ENCODE measurements at places on chromosomes 4 and X. TPM values are rescaled to one million over a fixed set of nuclear protein-coding genes. Genes with fewer than 3 reads are reported as not detected.

GRCh38 chr4:156497486-156497885, 474.1 kb downstream of the PDGFC start:
- no peaks in the 10 kb centered on the region for H3K36me3 ChIP-seq
- H3K4me3 ChIP-seq = no peak overlapping the region
- H3K27me3 ChIP-seq = no peaks in the 10 kb centered on the region
- H3K4me1 ChIP-seq = no peaks in the 10 kb centered on the region
- DNase-seq = no peak

GRCh38 chrX:19555683-19556082, 40.4 kb upstream of the MAP3K15 start:
- H3K36me3 ChIP-seq = peaks cover 8% of the 10 kb centered on the region
- no peak for DNase-seq
- no peak overlapping the region for H3K4me3 ChIP-seq
- H3K27ac ChIP-seq = no peak overlapping the region

DNA sequence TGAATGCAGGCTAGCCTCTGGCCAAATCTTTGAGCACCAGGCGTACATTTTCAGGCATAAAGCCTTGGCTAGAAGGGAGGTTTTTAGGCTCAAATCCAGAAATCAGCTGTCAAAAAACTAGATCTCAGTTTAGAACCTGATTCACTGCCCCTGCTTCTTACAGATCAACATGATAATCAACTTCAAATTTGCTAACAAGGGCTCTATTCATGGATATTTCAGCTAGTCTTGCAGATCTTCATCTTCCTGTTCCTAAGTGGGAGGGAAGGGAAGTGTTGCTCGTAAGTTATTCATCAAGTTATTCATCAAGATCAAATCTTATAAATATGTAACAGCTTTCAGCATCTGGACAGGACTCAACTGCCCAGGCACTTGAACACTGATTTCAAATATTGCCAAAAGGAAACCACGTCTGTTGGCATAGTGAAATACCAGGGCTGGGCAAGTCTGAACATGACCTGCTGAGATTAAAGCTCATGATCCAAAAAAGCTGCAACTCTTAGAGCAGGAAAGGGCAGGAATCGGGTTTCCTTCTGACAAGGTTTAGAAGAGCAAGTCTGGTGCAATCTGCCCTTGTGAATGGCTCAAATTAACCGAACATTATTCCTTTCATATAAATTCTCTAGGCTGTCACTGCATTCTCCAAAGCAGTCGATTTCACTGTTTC, 200.3 kb downstream of the PDGFC start:
- H3K27me3 ChIP-seq = no peaks in the 10 kb centered on the region
- no peaks in the 10 kb centered on the region for H3K36me3 ChIP-seq
- no peak overlapping the region for H3K27ac ChIP-seq
- no peak for DNase-seq
- no peak overlapping the region for H3K4me3 ChIP-seq

DNA sequence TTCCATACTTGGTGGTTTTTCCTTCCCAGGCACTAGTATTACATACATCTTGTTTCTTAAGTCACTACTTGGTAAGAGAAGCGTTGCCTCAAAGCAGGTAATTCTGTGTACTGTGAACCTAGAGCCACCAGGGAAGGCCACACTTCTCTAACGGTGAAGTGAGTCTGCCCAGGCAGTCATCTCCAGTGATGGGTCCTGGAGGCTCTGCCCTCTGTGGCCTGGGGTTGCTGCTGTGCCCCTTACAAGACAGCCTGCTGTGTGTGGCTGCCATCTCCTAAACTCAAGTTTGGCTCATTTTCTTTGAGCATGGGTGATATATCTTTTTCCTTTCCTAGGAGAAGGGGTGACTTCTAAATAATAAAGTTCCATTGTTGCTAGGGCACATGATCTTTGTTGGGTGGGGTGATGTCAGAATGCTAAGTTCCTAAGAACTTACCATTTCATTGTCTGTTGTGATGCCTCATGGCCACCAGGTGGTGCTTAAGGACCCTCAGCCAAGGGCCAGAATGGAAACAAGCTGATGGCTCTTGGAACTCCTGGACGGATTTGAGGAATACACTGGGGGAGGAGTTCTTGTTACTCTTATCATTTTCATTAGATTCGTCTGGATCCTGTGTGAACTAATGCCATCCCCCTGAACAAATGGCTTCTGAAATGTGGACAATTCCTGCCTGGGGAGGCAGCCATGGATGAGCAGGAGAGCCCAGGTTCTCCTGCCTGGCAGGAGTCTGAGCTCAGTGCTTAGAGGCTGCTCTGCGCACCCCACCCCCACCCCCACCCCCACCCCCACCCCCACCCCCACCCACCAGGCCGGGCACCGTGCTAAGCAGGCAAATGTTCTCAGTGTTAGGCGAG, 41.1 kb upstream of the WDR1 start:
- H3K36me3 ChIP-seq = no peaks in the 10 kb centered on the region
- H3K4me3 ChIP-seq = no peak overlapping the region

- H3K27ac ChIP-seq = no peak overlapping the region
- H3K27me3 ChIP-seq = peaks cover 4% of the 10 kb centered on the region
- H3K36me3 ChIP-seq = no peaks in the 10 kb centered on the region
- DNase-seq = no peak
- no peaks in the 10 kb centered on the region for H3K4me1 ChIP-seq
Observed at GRCh38 chr4:3336382-3337356, 43.8 kb downstream of the RGS12 start.

GRCh38 chr4:97530676-97531075, 612.6 kb downstream of the STPG2 start:
- no peak overlapping the region for H3K27ac ChIP-seq
- H3K27me3 ChIP-seq = no peaks in the 10 kb centered on the region
- H3K4me1 ChIP-seq = no peaks in the 10 kb centered on the region

DNA sequence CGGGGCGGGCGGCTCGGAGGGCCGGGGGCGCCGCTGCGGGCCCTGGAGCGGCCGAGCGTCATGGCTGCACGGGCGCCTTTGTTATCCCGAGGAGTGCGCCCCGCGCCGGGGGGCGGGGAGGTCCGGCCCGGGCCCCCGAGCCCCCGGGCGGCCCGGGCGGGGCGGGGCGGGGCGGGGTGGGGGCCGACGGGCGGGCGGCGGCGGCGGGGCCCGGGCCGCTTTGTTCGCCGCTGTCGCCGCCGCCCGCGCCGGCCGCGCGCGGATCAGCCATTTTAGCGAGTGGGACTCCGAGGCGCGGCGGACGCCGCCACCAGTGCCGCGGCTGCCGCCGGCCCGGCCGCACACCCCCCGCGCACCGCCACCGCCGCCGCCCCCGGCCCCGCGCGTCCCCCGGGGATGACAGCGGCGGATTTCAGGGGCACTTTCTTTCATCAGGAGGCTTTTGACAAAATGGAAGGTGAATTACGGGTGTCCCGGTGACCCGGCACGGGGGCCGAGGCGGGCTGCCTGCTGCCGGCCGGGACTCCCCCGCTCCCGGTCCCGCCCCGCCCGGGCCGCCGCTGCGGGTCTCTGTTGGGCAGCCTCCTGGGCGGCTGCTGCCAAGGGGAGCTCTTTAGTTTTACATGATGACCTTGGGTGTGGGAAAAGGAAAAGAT, 1.2 kb downstream of the HMGB3 start:
- H3K4me3 ChIP-seq = peak overlapping the region; percentile 60
- no peak overlapping the region for H3K27ac ChIP-seq
- no peaks in the 10 kb centered on the region for H3K4me1 ChIP-seq
- no peaks in the 10 kb centered on the region for H3K36me3 ChIP-seq

- H3K27ac ChIP-seq = no peak overlapping the region
- no peaks in the 10 kb centered on the region for H3K4me1 ChIP-seq
- H3K36me3 ChIP-seq = no peaks in the 10 kb centered on the region
- no peaks in the 10 kb centered on the region for H3K27me3 ChIP-seq
Observed at GRCh38 chr4:42995343-42995944, 102.9 kb downstream of the GRXCR1 start.

SH2D1A gene
- total RNA-seq = 43.8 TPM

- H3K4me1 ChIP-seq = no peaks in the 10 kb centered on the region
- H3K27me3 ChIP-seq = no peaks in the 10 kb centered on the region
- H3K4me3 ChIP-seq = no peak overlapping the region
- no peak overlapping the region for H3K27ac ChIP-seq
- H3K36me3 ChIP-seq = no peaks in the 10 kb centered on the region
- no peak for DNase-seq
Observed at GRCh38 chr4:189121336-189121735, 819.3 kb upstream of the FRG1 start.

HSFX4 gene
- total RNA-seq = not detected

GRCh38 chr4:6110681-6111353, 89.5 kb downstream of the JAKMIP1 start:
- H3K27me3 ChIP-seq = no peaks in the 10 kb centered on the region
- H3K4me3 ChIP-seq = no peak overlapping the region
- no peak overlapping the region for H3K27ac ChIP-seq
- no peaks in the 10 kb centered on the region for H3K36me3 ChIP-seq
- DNase-seq = no peak

GAGE12J gene
- not detected for total RNA-seq

GRCh38 chr4:105741548-105741947, 33.0 kb downstream of the GSTCD start:
- H3K36me3 ChIP-seq = no peaks in the 10 kb centered on the region
- no peaks in the 10 kb centered on the region for H3K4me1 ChIP-seq
- H3K27me3 ChIP-seq = no peaks in the 10 kb centered on the region
- DNase-seq = no peak

GRCh38 chrX:118631586-118631985, 95.8 kb upstream of the IL13RA1 start:
- no peak overlapping the region for H3K27ac ChIP-seq
- H3K4me1 ChIP-seq = no peaks in the 10 kb centered on the region
- no peak overlapping the region for H3K4me3 ChIP-seq

GRCh38 chr4:48127682-48128404, 6.2 kb downstream of the TXK start:
- H3K4me3 ChIP-seq = peak overlapping the region; percentile 6
- H3K27me3 ChIP-seq = no peaks in the 10 kb centered on the region

DNA sequence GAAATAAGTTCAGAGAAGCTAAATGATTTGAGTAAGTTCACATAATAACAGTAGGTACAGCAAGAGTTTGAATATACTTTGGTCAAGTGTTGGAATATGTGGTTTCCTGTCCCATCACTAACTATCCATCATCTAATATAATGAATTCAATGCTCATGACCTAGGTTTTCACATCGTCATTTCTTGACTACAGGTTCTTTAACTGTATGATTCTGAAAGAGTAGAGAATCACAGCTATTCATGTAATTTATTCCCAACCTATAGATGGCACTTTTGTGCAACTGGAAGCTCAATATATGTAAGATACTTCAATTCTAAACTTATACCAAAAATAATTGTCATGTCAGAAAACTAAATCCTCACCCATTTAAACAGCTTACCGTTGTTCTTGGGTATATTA, 53.1 kb downstream of the TIGD2 start:
- no peaks in the 10 kb centered on the region for H3K27me3 ChIP-seq
- no peak overlapping the region for H3K4me3 ChIP-seq
- no peaks in the 10 kb centered on the region for H3K36me3 ChIP-seq
- no peak for DNase-seq
- H3K4me1 ChIP-seq = no peaks in the 10 kb centered on the region
- no peak overlapping the region for H3K27ac ChIP-seq

DNA sequence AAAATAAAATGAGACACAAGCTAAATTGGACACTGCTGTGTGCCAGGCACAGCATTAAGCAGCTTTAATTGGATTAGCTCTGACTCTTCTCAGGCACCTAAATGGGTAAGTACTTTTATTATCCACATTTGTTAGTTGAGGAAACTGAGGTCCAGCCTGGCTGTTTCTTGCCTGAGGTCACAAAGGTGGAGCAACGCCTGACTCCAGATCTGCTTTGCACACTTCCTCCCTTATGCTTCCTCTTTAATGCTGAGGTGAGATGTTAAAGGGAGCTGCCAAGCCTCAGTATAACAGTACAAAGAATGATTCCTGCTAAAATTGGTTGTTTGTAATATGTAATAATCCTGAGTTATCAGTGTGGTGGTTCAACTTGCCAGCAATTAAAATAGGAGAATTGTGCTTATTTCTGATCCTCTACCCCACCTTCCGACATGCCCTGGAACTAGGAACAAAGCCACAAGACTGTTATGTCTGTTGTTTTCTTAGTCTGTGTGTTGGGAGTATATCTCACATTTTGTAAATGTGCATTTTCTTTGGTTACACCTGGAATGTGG, 74.4 kb downstream of the AFF1 start:
- no peak overlapping the region for H3K27ac ChIP-seq
- H3K4me3 ChIP-seq = no peak overlapping the region
- no peaks in the 10 kb centered on the region for H3K27me3 ChIP-seq

GRCh38 chrX:100424012-100424411, 13.9 kb upstream of the PCDH19 start:
- H3K27ac ChIP-seq = no peak overlapping the region
- no peaks in the 10 kb centered on the region for H3K27me3 ChIP-seq
- no peak overlapping the region for H3K4me3 ChIP-seq
- no peaks in the 10 kb centered on the region for H3K4me1 ChIP-seq

SHROOM3 gene
- not detected for total RNA-seq

GRCh38 chr4:52058275-52058674, 7.2 kb downstream of the SPATA18 start:
- peaks cover 3% of the 10 kb centered on the region for H3K27me3 ChIP-seq
- H3K4me3 ChIP-seq = no peak overlapping the region
- no peaks in the 10 kb centered on the region for H3K36me3 ChIP-seq
- H3K4me1 ChIP-seq = no peaks in the 10 kb centered on the region
- H3K27ac ChIP-seq = no peak overlapping the region

DNA sequence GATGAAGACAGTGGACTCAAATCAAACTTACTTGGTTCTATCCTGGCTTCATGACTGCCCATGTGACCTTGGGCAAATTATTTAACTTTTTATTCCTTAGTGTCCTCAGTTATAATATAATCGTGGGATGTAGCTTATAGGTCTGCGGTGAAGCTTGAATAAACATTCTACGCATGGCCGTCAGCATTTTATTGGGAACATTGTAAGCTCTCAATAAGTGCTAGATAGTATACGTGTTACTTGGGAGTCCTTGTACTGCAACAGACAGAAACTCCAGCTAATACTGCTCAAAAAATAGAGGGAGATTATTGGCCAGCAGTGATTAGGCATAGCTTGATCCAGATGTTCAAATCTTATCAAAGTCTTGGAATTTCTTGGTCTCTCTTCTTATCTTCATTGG, 104.8 kb downstream of the SYTL5 start:
- H3K27me3 ChIP-seq = no peaks in the 10 kb centered on the region
- no peaks in the 10 kb centered on the region for H3K4me1 ChIP-seq
- no peak overlapping the region for H3K4me3 ChIP-seq
- H3K36me3 ChIP-seq = no peaks in the 10 kb centered on the region
- no peak for DNase-seq
- H3K27ac ChIP-seq = no peak overlapping the region

DNA sequence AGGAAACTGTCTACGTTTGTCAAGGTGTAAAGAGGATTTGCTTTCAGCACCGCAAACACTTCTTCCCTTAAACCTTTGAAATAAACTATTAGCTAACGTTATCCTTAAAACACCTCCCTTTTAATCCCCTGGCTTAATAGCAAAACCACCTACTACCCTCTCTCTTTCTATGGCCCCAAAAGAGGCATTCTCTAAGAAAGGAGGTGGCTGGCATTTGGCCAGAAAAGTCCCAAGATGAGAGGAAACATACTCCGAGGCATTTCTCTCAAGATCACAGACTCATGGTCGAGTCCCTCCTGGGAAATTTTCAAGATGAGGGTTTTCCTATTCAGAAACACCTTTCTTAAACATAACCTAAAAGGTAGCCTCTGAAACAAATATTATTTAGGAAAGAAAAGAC, 60.6 kb upstream of the VCX3B start:
- no peaks in the 10 kb centered on the region for H3K4me1 ChIP-seq
- H3K4me3 ChIP-seq = no peak overlapping the region
- no peak for DNase-seq

GRCh38 chrX:13371186-13371585, 51.3 kb upstream of the ATXN3L start:
- H3K27ac ChIP-seq = no peak overlapping the region
- no peak overlapping the region for H3K4me3 ChIP-seq
- no peaks in the 10 kb centered on the region for H3K4me1 ChIP-seq
- no peaks in the 10 kb centered on the region for H3K36me3 ChIP-seq
- no peak for DNase-seq

GRCh38 chr4:74932832-74933561, at the start of gene PARM1:
Gene PARM1 (plus strand): TSS chr4:74933116. CDS start chr4:74933328, 212 bp downstream.
- peaks cover 37% of the 10 kb centered on the region for H3K27me3 ChIP-seq
- no peak within 1 kb of the TSS for H3K4me3 ChIP-seq
- no peaks in the 10 kb centered on the region for H3K36me3 ChIP-seq
- peaks cover 6% of the 10 kb centered on the region for H3K4me1 ChIP-seq

All from T-cell (primary cell).